ENCODE measurements at places on chromosomes 4 and X. TPM values are rescaled to one million over a fixed set of nuclear protein-coding genes. Genes with fewer than 3 reads are reported as not detected.

DNA sequence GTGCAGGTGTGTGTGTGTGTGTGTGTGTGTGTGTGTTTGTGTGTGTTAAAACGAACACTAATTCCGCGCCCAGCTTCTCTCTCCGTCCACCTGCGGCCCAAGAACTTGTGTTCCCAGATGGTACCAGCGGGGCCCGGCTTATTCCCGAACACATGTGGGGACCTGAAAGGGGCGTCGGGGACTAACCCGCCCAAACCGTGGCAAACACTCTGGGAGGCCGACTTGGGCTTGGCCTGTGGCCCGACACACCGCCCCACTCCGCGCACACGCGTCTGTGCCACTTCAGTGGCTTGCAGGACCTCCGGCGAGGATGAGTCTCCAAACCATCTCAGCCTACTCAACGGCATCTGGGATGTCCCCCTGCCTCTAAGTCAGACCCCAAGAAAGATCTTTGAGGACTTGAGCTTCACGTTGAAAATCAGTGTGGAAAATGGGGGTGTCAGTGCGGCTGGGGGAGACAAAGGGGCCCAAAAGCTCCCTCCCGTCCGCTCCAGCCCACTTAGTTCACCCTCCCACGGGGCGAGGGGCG is 790 bp upstream of the HHIP start:
- no peak for DNase-seq

GRCh38 chr4:172308078-172308477 is 494.9 kb downstream of the GALNTL6 start:
- no peak for DNase-seq

The SMIM20 gene
- total RNA-seq, result 39.2 TPM

DNA sequence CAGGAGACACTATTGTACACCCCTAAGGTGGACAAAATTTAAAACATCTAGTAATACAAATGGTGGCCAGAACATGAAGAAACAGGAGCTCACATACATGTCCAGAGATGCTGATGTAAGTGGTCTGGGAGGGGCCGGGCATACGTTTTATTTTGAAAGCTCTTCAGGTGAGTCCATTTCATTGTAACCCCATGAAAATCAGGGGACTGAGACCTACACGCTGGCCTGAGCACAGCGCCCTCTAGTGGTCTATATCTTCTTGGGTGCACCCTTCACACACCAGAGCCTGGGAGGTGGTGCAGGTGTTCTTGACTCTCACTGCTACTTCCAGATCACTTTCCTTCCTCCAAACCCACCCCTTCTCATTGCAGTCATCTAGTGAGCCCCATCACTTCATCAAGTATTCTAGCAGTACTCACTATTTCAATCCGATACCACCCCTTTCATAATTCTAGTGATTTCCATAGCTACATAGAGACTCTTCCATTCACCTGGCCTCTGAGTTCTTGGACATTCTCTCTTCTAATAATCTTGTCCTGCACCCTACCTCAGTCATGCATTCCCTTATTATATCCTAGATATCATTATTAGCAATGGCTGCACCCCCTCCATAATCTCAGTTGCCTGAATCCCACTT is 4.3 kb upstream of the TLR6 start:
- peak; percentile 26 for DNase-seq

- peak; percentile 94 for DNase-seq
Measured at GRCh38 chr4:141645611-141646340, 9.4 kb downstream of the IL15 start.

DNA sequence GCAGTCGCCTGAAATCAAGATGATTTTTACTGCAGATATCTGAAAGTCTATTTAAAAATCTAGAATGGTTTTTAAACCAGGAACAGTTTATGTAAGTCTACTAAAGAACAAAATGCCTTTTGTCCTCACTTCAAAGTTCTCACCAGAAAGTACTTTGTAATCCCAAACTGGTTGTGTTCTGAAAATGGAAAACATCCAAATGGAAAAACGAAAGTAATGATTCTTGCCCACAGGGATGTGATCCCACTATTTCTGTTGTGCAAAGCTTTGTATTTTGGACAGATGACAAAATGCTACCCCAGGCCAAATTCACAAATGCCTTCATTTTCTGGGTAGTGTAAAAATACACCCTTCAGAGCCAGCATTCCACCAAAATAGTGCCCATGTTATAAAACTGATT is 265.5 kb upstream of the FTHL17 start:
- DNase-seq, result no peak

The WAS gene
- not detected for total RNA-seq

The H2BW1 gene
- total RNA-seq, result not detected

DNA sequence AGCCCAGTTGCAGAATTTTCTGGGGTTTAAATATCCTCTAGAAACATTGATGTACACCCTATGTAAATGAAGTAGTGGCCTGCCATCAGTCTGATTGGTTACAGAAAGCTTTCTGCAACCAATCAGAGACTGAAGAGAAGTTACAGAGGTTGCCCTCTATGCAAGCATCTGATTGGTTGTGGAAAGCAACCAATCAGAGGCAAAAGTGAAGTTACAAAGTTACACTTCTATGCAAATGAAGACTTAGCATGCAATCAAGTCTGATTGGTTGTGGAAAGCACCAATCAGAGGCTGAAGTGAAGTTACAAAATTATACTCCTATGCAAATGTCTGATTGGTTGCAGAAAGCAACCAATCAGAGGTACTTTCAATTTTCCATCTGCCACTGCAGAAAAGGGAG is 51.9 kb upstream of the USP9X start:
- DNase-seq, result no peak

- DNase-seq, result peak; percentile 47
Measured at GRCh38 chr4:38046727-38047489, 86.7 kb downstream of the PTTG2 start.

The CENPVL1 gene
- total RNA-seq, result not detected

The CTBP1 gene
- 277 TPM for total RNA-seq

- DNase-seq, result no peak
Measured at GRCh38 chr4:138992676-138993075, 22.9 kb upstream of the NOCT start.

DNA sequence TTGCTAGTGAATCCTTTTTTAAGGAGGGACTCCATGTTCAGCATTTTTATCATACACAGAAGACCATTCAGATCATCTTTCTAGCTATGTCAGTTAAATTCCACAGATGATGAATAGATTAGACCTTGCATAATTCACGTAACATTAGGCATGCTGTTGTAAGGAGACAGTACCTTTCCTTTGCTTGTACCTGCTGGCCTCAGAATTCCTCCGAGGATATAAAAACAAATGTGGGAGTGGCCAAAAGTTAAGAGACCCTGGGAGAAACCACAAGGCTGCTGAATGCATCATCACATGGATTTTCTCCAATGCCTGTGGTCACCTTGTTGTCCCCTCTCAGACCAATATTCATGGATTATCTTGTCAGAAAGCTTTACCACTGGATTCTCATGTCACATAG is 201.4 kb downstream of the MAGEB17 start:
- DNase-seq, result peak; percentile 8

DNA sequence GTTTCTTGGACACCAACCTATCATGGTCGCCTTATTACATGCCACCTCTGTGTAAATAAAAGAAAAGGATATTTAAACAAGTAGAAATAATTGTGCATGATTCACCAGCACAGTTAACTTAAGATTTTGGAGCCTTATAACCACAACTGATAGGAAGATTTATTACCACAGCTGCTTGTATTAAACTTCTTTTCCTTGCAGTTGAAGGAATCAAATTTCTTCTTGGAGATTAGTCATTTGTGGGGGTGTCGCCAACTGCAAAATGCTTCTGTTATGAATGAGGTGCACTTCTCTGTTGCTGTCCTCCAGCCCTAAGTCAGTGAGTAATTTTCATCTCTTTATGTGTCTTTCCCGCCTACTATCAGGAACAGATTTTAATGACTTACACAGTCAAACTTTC is 73.3 kb downstream of the OR13H1 start:
- DNase-seq, result no peak

DNA sequence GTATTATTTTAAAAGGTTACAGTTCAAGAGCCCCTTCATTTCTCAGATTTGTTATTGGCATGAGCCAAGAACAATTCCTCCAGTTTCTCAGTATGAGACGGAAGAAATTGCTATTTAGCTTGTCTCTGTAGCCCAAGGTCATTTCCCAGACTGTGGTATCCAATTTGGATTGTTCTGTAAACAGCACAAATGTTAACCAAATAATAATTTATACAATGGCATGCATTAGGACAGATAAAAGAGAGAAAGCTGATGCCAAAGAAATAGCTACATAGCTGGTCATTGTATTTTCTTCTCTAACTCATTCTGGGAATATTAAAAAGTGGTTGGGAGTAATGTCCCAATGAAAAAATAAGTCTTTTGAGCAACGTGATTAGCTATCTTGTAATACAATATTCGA is 134.6 kb upstream of the NPY2R start:
- DNase-seq, result no peak

DNA sequence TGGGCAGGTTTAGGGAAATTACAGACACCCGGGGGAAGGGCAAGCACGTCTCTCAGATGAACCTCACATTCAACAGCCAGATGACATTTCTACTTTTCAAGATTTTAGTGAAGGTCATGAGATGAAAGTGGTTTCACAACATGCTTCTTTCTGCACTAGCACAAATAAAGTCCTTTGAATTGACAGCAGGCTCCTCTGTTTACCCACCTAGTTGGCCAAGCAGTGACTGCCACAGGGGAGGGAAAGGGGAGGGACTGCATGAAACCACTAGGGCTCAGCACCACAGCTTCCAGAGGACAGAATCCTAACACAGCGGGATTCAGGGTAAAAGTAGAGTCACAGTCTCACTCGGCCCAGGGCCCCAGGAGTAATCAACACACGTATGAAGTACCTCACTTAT is 6.2 kb downstream of the RAB40A start:
- DNase-seq, result no peak

- no peak for DNase-seq
Measured at GRCh38 chr4:107710493-107711459, 9.3 kb downstream of the PAPSS1 start.

The TMEM271 gene
- not detected for total RNA-seq

The APLN gene
- total RNA-seq, result 0.60 TPM

DNA sequence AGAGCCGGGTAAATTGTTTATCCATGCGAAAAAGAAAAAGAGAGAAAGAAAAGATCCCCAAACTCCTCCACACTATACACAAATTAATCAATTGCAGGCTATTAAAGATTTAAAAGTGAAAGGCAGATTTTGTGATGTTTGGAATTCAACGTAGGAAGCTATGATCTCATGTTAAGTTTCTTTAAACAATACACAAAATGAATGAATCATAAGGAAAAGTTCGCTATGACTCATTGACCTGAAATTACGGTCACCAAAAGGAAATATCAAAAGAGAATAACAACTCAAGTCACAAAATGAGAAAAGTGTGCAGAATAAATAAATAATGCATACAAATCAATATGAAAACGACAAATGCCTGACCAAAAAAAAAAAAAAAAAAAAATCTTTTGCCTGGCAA is 28.6 kb downstream of the CLNK start:
- peak; percentile 43 for DNase-seq

GRCh38 chrX:114015966-114016365 is 567.9 kb upstream of the HTR2C start:
- DNase-seq, result no peak

DNA sequence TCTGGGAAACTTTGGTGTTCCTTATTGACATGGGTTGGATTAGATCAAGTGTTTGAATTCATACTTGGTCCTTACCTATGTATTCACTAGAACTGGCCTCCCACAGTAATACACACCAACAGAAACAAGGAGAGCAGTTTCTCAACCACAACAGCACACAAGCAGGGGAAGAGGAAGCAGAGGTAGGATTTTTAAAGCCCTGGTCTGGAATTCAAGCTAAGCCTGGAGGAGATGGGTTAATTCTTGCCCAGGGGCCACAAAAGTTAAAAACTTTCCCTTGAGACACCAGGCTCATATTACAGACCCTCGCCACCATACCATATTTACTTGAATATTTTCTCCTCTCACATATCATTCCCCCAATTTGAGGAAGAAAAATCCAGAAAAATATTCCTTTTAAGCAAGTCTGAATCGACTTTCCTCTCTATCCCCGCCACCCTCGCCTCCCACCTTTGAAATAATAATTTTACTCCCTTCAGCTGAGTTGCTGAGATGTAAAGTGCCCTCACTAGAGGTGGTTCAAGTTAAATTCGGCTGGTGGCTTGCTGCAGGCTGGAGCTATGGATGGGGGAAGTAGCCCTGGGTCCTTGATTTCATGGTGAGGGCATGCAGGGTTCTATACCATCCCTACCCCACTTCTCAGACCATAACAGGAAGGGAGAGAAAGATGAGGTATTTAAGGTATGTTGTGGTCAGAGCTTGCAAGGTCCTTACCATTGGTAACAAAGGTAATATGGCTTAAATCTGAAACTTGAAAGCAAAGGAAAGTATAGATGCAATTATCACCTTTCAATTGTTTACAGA is 440.2 kb downstream of the INPP4B start:
- peak; percentile 57 for DNase-seq

The TLR8 gene
- not detected for total RNA-seq

DNA sequence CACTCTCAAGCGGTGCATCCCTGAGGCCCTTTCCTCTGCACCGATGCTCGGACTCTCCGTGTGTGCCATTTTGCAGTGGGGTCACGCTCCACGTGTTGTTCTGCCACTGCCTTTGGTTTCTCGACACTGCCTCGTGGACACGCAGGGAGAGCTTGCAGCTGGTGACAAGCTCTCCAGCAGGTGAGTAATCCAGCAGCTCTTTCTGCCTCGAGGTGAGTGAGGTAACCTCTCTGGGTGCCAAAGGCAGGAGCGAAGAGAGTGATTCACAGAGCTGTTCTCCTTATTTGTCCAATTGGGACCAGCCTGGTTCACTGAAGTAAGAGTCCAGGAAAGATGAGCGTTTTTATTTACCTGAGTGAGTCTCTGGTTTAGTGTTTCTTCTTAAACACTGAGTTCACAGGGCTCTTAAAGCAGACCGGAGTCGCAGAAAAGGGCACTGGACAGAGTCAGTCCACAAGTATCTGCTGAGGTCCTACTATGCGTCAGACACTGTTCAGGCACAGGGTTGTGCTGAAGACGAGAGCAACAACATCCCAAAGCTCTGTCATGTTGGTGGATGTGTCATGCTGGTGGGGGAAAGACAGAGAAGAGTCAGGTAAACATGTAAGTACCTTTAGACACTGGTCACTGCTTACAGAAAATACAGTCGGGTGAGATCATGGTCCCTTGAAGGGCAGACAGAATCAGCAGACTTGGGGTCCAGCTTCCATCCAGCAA is 61.8 kb downstream of the FHDC1 start:
- peak; percentile 91 for DNase-seq

The TRIM61 gene
- total RNA-seq, result 0.52 TPM

DNA sequence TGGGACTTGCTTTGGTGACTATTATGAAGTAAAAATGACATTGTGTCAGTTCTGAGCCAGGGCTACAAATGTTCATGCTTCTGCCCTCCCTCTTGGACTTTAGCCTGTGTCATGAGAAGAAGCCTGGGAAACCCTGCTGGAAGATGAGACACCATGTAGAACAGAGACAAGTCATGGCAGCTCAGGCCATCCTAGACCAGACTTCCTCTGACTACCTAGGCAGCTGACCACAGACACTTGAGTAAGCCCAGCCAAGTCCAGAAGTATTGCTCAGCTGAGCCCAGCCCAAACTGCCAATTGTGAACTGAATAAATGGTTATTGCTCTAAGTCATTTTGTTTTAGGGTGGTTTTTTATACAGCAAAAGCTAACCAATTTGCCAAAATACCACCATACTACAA is 467.6 kb upstream of the CNKSR2 start:
- DNase-seq, result no peak

The GPC4 gene
- 80.6 TPM for total RNA-seq
